ENCODE measurements at places on chromosomes 12 and 14.

DNA sequence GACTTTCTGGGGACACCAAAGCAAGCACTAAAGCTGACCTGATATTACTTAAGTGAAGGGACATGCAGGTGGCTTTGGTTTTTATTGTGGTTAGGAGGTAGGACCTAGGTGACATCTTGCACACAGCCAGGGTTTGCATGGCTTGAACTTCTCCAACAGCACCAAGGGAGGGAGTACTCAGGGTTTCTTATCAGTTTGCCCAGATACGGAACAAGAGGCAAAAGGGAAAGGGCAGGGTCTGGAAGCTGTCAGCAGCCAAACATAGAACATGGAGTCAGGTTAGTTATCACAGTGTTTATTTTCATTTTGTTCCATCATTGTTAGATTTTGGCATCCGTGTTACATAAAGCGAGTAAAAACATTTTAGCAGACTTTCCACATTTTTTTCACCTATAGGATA is 186.3 kb upstream of the CLEC14A start:
- DNase-seq, result no peak

- no peak for DNase-seq
These were observed 74.7 kb downstream of the GPR65 start for GRCh38 chr14:88079624-88080023.

- DNase-seq, result no peak
These were observed 94.7 kb downstream of the GALC start for GRCh38 chr14:87898301-87898700.

GRCh38 chr12:30936036-30936435 is 9.5 kb downstream of the TSPAN11 start:
- no peak for DNase-seq

DNA sequence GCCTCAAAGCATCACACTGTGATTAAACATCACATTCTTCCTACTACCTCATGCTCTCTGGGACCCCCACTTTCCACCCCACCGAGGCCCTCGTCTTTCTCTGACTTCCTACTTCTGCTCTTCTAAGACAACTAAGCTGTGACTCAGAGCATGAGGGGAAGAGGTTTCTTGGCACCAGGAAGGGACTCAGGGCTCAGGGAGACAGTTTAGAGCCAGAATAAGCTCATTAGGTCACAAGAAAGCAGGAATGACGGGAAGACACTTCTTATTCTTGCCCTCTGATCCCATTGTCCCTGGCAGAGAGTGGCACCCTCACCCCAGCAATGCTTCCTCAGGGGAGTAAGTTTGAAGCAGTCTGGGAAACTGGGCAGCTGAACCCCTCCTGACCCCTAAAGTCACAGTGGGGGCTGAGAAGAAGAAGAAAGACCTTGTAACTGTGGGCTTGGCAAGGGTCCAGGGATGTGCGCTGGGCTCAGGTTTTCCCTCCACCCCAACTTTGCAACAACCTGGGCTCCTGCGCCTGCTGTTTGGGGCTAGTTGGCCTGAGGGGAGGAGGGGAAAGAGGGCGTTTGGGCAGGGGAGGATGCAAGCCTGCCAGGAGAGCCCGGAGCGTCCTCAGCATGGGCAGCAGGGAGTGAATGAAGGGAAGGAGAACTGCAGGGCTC is 64.6 kb upstream of the ACTN1 start:
- no peak for DNase-seq

DNA sequence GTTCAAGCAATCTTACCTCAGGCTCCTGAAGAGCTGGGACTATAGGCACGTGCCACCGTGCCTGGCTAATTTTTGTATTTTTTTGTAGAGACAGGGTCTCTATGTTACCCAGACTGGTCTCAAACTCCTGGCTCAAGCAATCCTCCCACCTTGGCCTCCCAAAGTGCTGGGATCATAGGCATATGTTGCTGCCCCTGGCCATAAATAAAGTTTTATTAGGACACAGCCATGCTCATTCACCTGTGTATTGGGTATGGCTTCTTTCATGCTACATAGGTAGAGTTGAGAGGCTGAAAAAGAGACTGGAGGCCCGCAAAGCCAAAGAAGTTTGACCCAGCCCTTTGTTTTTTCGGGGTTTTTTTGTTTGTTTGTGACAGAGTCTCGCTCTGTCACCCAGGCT is 61.7 kb upstream of the NCOR2 start:
- DNase-seq, result no peak

GRCh38 chr14:67371247-67372148 is 11.4 kb downstream of the EIF2S1 start:
- DNase-seq, result no peak

GRCh38 chr12:118972982-118973381 is 8.4 kb upstream of the SRRM4 start:
- no peak for DNase-seq

GRCh38 chr12:86148612-86149011 is 107.6 kb downstream of the MGAT4C start:
- no peak for DNase-seq

GRCh38 chr12:108066583-108067577 is 62.2 kb upstream of the WSCD2 start:
- DNase-seq, result no peak

DNA sequence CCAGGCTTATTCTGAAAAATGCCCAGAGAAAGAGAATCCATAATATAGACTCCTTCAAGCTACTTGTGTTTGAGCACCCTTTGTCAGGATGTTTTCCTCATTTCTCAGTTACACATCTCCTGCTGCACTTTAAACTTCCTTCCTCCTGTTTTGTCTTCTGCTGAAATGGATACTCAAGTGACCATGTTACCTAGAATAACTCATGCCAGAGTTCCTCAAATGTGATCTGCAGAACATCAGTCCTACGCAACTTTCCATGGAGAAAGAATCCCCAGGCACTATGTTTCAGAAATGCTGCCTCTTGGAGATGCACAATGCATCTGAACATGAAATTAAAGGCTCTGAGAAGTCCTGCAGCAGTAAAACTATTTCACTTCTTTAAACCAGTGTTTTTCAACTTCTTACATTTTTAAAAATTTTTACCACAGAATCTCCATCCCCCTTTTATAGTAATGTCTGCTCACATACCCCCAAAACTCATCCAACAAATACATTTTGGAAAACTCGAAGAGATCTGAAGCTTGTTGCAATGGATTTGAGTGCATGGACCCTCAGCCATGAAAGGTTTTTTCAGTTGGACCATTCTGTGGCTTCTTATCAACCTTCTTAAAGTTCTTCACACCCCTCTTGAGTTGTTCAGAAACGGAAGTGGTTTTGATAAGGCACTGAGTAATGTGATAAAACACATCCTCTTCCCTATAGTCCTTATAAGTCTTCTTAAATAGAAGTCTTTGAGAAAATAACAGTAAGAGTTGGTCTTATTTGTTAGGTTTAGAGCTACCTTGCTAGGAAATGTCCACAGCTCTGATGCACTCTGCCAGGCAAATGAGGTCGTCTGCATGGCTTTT is 84.5 kb upstream of the KCNA1 start:
- no peak for DNase-seq

DNA sequence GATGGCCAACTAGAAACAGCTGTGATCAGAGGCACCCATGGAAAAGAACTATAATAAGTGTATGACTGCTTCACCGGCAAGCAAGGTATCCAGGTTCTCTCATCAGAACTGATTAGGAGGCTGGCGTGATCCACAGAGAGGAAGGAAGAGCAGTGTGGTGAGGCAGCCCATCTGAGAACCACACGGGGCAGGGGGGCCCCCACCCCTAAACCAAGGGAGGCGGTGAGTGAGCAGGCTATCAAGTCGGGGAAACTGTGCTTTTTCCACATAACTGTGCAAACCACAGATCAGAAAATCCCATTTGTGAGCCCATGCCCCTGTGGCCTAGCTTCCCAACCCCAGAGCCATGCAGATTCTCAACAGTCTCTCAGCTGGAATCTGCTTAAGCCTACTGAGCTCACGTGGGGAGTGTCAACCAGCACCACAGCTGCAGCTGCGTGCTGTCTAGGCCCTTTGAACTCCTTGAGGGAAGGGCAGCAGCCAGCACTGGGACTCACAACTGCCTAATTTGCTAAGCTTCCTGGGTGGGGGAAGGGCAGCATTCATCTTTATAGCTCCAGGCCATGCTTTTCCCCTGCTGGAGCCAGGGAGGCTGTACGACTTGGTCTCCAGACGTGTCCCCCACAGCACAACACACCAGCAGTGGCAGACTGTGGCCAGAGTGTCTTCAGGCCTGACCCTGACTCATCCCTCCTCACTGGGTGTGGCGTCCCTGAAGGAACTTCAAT is 444.4 kb upstream of the ATP2B1 start:
- no peak for DNase-seq

GRCh38 chr12:87112571-87113345 is 856.6 kb upstream of the MGAT4C start:
- no peak for DNase-seq

DNA sequence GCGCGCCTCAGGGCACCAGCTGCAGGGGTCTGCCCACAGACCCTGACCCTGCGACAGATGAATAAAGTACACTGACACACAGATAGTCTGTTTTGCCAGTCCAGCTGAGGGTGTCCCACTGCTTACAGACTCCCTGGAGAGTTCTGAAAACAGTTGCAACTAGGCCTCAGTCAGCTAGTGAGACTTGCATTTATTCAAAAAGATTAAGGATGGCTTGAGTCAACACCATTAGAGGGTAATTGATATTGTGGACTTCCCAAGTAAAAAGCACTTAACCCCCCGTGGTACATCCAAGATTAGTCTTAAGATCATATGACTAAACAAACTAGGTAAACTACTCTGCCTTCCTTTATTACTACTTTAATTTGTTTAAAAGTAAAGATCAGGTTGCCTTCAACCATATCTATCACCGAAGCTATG is 11.1 kb upstream of the PSEN1 start:
- DNase-seq, result no peak

DNA sequence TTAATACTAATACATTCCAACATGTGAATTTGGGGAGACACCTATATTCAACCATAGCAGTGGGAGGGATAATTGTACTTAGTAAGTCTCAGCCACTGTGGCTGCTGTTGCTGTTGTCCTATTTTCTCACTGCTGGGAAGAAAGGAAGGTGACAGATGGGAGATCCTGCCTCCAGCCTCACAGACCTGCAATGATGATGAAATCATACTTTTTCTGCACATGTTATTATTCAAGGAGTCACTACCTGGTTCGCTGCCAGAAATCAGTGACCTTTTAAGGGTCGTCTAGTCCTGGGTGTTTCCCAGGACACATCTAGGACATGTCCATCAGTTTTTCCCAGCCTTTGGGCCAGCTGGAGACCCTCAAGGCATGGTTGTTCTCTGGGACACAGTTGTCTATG is 106.2 kb upstream of the RPH3A start:
- DNase-seq, result no peak

All from vagina (tissue), 2 donors.